ENCODE measurements at places on chromosomes 2 and 18. TPM values are rescaled to one million over a fixed set of nuclear protein-coding genes. Genes with fewer than 3 reads are reported as not detected.

Gene DLX1
- total RNA-seq, result under 0.01 TPM

Gene GCFC2
- total RNA-seq, result 9.0 TPM

Gene FBLN7
- total RNA-seq, result 1.2 TPM

Gene ACKR3
- total RNA-seq, result 14.4 TPM

Gene CRACDL
- total RNA-seq, result 8.7 TPM

Gene RTKN
- 9.0 TPM for total RNA-seq

Gene LAMA3
- 3.1 TPM for total RNA-seq

Gene HOXD13
- total RNA-seq, result not detected

Gene TUBA4A
- 5.2 TPM for total RNA-seq

Gene IL1R1
- total RNA-seq, result 23.2 TPM

Gene TGFBRAP1
- total RNA-seq, result 23.8 TPM

Gene IGFBP2
- total RNA-seq, result 274 TPM

Gene FSHR
- not detected for total RNA-seq

Gene LBX2
- total RNA-seq, result 1.4 TPM

Gene CHPF
- 0.72 TPM for total RNA-seq

Gene EPHA4
- total RNA-seq, result 29.6 TPM

Gene LIPG
- total RNA-seq, result 48.0 TPM

Gene MIB1
- 64.5 TPM for total RNA-seq

Gene ARHGAP15
- not detected for total RNA-seq

Gene LYG1
- 0.27 TPM for total RNA-seq

Gene CNRIP1
- total RNA-seq, result 29.9 TPM

Gene FASTKD2
- 43.5 TPM for total RNA-seq

Gene EFR3B
- 0.28 TPM for total RNA-seq

Gene PXDN
- 313 TPM for total RNA-seq

Gene CEP68
- 19.9 TPM for total RNA-seq

Gene BCL2
- total RNA-seq, result 2.2 TPM

Gene GPD2
- 43.0 TPM for total RNA-seq

Gene TEKT4
- not detected for total RNA-seq

Gene FAM161A
- 2.1 TPM for total RNA-seq

Gene HADHA
- total RNA-seq, result 153 TPM

Gene ASB18
- not detected for total RNA-seq

Gene HIBCH
- 13.2 TPM for total RNA-seq

Gene CTLA4
- not detected for total RNA-seq

Gene GMPPA
- 45.6 TPM for total RNA-seq

Gene TMSB10
- 9,836 TPM for total RNA-seq

Gene B3GNT7
- total RNA-seq, result 0.09 TPM

Gene CENPA
- 5.2 TPM for total RNA-seq

Gene TNP1
- total RNA-seq, result not detected

Gene SERPINB7
- not detected for total RNA-seq
